AG09309 (cell line): ENCODE measurements at places on chromosomes 7 and 10.

- DNase-seq: no peak
Measured at GRCh38 chr10:75397496-75398199, 3.9 kb downstream of the ZNF503 start.

GRCh38 chr7:47809387-47809786 is 138.9 kb downstream of the PKD1L1 start:
- no peak for DNase-seq

- DNase-seq: no peak
Measured at GRCh38 chr10:66218981-66219587, 706.8 kb upstream of the LRRTM3 start.

DNA sequence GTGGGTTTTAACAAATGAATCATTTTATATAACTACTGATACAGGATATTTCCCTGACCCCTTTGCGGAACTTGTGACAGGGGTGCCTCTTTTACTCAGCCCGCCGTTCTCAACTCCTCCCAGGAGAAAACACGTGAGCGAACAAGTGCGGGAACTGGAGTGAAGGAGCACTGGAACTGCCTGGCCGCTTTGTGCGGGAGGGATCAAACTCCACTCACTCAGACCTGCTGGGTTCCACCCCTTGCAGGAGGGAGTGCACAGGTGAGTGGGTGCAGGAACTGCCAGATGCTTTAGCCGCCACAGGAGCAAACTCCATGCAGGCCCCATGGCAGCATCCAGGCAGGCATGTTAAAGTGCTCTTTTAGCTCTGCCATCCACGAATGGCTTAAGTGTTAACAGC is 513.4 kb upstream of the GRM3 start:
- DNase-seq: no peak

- no peak for DNase-seq
Measured at GRCh38 chr10:3896161-3896560, 111.2 kb upstream of the KLF6 start.

DNA sequence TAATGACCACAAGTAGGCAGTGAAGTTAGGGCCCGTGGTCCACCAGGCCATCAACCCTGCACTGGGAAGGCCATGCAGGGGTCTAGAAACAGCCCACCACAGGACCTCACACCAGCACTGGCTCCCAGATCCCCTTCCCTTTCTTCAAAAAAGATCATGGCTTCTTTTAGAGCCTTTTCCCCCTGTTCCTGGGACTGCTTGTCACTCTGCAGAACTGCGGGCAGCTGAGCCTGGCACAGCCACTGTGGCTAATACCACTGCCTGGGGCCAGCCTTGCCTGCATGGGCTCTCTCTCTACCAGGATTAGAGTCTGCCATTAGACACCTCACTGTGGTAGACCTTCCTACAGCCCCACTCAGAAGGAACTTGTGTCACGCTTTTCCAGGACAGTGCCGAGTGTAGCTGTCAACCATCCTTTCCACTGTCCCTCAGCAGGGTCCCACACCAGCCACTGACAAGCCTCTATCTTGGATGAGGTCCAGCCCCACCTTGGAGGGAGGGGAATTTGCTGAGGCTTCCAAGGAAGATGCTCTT is 19.0 kb upstream of the C10orf90 start:
- no peak for DNase-seq

- DNase-seq: no peak
Measured at GRCh38 chr7:95430864-95431263, 4.0 kb downstream of the PON2 start.

DNA sequence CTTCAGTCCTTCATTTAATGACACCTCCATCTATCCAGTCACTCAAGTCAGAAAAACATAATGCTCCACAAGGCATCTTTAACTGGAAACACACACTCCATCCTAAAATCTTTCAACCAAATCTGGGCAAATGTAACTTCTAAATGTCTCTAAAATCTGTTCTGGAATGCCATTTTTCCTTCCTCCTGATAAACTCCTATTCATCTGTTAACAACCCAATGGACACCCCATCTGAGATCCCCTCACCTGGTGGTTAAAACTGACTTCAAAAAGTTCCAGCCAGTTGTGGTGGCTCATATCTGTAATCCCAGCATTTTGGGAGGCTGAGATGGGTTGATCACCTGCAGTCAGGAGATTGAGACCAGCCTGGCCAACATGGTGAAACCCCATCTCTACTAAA is 78.7 kb downstream of the ARHGAP21 start:
- DNase-seq: no peak

- no peak for DNase-seq
Measured at GRCh38 chr7:20793694-20794394, 7.2 kb upstream of the SP8 start.

DNA sequence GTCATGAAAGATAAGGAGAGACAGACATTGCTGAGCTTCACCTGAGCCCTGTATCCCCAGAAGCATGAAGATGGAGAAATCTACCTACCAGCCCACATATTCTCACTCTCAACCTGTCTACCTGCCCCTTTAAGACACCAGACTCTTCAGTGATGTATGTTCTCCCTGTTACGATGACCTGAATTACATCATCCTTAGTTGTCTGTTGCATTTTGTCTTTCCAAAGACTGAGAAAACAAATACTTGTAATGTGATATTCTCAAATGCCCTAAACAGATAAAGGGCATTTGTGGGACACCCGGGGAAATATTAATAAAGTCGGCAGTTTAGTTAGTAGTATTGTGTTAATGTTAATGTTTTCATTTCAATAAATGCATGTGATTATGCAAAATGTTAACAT is 305.8 kb upstream of the IGFBP3 start:
- DNase-seq: no peak

- DNase-seq: no peak
Measured at GRCh38 chr7:77566421-77566820, 29.3 kb downstream of the PTPN12 start.

- DNase-seq: no peak
Measured at GRCh38 chr7:38273286-38273995, at the start of gene TARP. TSS of gene TARP (minus strand) at chr7:38273636.

DNA sequence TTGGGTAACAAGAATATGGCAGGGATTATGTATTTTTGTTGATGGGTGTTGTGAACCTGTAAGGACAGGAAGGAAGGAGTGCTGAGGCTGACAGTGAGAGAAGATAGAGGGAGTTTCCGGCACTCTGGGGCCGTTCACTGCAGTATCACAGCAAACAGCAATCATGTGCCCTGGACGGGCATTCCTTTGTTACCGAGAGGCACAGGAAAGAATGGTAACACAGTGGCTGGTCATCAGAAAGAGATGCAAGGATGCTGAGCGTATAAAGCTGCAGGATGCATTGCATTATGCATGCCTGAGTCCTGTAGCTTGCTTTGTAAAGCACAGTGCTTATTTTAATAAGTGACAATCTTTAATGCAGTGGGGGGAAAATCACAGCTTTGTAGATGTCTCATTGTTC is 286.8 kb downstream of the RPS24 start:
- DNase-seq: no peak

GRCh38 chr7:140062528-140063299 is at the start of gene PARP12:
TSS of gene PARP12 (minus strand) at chr7:140062951. CDS start at chr7:140062847, 104 bp downstream.
- DNase-seq: peak; percentile 27

DNA sequence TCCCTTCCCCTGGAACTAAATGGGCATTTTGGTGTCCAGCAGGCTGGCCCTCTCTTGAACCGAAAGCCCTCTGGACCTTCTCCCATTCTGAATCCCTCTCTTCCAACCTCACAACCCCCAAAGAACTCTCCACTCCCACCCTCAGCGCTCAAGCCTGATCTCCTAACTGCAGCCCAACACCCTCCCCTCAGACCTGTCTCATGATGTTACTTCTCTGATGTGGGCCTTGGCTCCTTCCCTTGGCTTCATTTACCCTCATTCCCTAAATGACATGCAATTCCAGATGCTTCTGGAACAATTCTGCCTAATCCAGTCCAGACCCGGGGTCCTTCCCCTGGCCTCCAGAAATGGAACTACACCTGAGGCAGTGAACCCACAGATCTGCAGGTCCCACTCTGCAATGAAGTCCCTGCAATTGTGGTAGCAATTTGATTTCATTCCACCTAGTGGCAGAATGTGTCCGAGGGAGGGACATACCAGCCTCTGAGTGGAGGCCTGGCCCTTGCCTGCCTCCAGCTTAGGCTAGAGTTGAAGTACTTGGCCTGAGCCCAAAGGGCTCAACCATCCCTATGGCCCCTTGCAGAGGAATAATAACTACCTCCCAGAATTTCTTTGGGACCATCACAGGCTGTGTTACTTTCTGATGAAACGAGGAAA is 4.1 kb upstream of the CEP41 start:
- DNase-seq: no peak

GRCh38 chr7:139830782-139831501 is 1.9 kb downstream of the TBXAS1 start:
- DNase-seq: no peak

DNA sequence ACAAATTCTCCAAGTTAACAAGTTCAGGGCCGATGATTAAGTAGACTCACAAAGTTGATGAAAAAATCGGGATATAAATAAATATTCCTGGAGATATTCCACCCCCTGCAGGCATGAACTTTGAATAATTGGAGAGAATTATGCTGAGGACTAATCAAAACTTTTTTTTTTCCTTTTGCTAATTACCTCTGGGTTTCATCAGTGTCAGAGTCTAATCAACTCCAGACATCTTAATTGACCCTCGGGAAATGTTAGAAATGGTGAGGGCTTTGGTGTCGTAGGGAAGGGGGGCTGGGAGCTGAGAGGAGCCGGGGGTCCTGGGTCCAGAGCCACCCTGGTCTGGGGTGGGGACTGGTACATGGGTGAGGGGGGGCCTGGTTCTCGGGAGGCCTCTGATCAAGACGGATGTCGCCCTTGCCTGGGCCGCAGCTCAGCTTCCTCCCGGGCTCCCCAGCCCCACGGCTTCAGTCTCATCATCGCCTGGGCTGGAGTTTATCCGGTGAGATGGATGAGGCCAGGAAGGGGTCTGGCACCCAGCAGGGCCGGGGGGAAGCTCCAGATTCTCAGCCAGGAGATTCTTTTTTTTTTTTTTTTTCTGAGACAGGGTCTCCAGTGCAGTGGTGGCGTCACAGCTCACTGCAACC is 30.4 kb upstream of the ELFN1 start:
- DNase-seq: no peak

GRCh38 chr7:21364801-21365271 is 63.0 kb upstream of the SP4 start:
- no peak for DNase-seq

DNA sequence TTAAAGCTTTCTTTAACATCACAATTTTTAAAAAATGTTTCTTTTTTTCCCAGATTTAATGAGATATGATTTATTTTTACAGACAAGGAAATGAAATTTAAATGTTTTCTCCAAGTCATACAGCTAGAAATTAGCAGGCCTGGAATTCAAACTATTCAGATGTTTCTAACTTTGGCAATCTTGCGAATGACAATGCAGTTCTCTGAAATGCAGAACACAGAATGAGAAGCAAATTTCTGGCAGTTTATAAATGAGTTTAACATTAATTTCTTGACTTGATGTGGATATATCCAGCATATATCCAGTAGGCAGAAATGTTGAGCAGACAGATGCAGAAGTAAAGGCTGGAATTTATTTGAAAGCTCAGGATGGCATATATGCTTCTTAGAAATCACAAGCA is 227.5 kb downstream of the THSD7A start:
- no peak for DNase-seq

DNA sequence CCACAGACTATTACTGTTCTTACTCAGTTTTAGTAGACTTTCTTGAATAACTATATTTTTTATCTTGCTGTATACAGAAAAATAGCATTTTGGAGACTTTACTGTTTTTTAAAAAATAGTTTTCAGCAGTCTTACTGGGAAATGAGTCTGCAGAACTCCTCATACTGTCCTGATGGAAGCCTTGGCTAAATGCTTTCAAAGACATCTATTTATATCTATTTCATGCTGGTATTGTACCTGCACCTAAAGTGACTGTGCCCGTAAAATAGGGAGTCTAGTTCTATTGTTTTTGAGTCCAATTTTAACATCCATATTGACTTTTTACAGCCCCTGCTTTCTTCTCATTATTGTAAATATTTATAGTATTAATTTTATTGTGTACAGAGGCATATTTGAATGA is 288.6 kb upstream of the CDC14C start:
- no peak for DNase-seq

DNA sequence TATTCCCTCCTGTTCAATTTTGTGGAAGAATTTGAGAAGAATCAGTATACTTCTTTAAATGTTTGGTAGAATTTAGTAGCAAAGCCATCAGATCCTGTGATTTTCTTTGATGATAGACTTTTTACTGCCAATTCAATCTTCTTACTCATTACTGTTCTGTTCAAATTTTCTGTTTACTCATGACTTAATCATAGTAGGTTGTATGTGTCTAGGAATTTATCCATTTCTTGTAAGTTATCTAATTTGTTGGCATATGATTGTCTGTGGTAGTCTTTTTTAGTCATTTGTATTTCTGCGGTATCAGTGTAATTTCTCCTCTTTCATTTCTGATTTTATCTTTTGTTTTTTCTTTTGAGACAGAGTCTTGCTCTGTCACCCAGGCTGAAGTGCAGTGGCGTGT is 87.4 kb downstream of the CCDC3 start:
- DNase-seq: no peak

DNA sequence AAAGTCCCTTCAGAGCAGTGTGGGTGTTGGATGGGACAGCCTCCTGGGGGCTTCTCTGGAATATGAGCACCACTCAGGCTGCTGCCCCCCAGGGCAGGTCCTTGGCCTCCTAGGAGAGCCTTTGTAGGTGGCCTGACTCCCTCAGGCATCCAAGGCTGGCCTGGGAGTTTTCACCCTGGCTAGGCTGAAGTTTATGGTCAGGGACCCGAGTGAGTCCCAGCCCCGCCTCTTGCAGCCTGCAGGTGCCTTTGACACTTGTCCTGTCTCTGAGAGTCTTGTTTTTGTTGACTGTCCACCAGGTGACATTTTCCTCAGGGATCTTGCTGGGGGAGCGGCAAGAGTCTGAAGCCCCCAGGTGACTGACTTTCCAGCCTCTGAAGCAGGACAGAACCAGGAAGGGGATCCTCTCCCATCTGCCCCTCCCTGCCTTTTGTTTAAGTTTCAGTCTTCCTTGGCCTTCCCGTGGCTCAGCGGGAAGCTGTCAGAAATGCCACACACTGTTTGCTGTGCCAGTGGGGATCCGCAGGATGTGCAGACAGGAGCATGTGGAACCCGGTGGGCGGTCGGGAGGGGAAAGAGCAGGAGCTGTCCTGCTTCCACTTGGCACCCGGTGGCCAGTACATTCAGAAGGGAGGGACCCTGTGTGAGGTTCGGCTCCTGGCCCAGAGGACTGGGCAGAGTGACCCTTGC is 59.5 kb downstream of the LRRC18 start:
- no peak for DNase-seq

DNA sequence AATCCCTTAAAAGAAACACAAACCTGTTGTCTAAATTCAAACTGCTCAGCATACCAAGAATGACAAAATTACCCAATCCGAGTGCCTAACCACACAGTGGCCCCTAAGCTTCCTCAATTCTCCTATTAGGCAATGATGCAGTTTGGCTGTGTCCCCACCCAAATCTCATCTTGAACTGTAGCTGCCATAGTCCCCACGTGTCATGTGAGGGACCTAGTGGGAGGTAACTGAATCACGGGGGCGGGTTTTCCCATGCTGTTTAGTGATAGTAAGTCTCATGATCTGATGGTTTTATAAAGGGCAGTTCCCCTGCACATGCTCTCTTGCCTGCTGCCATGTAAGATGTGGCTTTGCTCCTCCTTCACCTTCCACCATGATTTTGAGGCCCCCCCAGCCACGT is 21.9 kb downstream of the PSAP start:
- DNase-seq: no peak
